ENCODE measurements at places on chromosomes 1 and 21.

- peak; percentile 14 for DNase-seq
These were observed 1240.7 kb downstream of the BRINP3 start for GRCh38 chr1:189237008-189237407.

- no peak for DNase-seq
These were observed 122.3 kb downstream of the TGFB2 start for GRCh38 chr1:218467101-218468072.

DNA sequence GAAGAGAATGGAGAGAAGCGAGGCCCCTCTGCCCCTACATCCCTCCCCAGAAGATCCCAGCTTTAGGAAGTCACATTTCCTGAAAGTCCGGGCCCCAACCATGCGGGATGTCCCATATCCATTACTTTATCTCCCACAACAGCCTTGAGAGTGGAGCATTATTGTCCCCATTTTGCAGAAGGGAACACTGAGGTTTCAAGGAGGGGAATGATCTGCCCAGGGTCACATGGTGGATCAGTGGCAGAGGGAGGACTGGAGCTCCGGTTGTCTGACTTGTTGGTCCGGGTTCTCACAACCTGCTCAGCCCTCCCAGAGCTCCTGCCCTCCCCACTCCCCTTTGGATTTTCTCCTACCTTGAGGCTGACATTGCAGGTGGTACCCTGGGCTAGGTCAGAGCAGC is 2.2 kb upstream of the CRYBG2 start:
- DNase-seq = no peak

DNA sequence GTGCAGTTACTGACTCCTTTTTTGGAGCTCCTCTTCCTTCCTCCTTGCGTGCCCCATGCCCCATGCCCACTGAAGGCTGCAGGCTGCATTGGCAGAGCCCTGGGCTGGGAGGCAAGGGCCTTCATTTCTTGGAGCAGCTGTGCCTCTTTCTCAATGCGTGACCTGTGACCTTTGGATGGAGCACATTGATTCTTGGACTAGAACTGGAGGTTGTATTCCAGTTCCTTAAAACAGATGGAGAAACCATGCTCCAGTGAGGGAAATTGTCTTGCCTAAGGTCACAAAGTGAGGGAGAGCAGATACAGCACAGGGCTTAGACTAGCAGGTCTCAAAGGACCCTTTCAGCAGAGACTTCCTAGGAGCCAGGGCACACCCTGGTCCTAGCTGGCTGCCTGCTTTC is 9.0 kb downstream of the TMEM269 start:
- DNase-seq = no peak

DNA sequence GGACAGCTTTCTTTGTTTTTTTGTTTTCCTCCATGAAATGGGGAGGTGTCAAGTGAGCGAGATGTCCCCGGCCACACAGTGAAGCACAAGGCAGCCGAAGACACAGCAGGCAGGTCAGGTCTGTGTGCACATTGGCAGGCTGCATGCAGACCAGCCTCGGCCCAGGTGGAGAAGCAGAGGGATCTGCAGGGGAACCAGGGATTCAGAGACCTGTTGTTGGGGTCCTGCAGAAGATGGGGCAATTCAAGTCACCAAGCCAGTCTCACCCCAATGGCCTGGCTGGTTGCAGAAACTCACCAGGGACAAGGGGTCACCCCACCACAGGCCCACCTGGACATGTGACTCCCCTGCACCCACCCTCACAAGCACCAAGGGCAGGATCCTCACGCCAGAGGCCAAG is 4.0 kb upstream of the ABCG1 start:
- DNase-seq = no peak

- DNase-seq = no peak
These were observed 287.5 kb downstream of the HLX start for GRCh38 chr1:221166559-221167318.

DNA sequence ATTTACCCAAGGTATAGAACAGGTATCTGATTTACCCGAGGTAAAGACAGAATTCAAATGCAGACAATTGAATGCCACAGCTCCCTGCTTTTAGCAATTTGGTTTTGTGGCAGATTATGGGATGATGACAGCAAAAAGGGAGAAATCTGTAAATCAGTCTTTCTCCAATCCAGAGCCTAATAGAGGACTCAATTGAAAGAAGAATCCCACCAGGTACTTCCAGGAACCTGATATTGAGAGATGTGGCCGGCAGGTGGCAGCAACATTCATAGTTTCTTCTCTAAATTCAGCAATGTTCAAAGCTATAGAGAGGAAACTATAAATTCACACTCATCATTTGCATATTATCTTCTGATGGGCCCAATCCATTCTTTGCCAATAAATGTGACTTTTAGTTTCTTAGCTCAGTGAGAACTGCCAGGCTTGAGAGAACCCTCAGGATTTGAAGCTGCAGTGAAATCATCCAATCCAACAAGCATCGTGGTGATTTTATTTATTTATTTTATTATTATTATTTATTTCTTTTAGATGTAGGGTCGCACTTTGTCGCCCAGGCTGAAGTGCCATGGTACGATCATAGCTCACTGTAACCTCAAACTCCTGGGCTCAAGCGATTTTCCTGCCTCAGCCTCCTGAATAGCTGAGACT is 9.8 kb upstream of the PHACTR4 start:
- no peak for DNase-seq

- no peak for DNase-seq
These were observed 24.7 kb upstream of the POGK start for GRCh38 chr1:166814611-166815010.

- DNase-seq = no peak
These were observed 113.6 kb downstream of the SIK1 start for GRCh38 chr21:43313221-43313938.

DNA sequence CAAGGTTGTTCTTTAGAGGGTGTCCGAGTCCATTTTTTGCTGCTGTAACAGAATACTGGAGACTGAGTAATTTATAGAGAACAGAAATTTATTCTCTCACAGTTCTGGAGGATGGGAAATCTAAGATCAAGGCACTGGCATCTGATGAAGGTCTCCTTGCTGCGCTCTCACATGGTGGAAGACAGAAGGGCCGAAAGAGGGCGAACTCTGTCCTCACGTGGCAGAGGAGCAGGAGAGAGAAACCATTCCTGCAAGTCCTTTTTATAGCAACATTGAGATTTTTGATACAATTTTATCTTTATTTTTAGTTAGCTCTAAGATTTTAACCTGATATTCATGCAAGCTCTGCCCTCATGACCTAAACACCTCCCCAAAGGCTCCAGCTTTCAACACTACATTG is 48.3 kb downstream of the ATG4C start:
- no peak for DNase-seq

DNA sequence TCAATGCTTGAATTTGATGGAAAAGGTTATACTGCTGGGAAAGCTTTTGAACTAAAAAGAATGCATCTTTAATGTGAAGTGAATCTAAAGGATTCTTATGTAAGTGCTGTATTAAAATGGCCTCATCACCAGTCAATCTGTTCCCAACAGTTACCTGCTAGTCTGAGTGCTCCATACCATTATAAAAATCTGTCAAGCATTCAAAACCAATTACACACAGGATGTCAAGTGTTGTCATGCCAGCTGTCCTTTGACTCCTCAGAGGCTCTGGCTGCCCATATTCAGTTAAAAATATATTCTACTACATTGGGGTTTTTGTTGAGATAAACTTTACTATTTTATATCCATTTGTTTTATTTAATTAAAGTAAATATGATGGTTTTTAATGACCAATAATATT is 1587.7 kb downstream of the AMY1C start:
- DNase-seq = peak; percentile 43

GRCh38 chr1:7555391-7556185 is 215.5 kb upstream of the VAMP3 start:
- no peak for DNase-seq

DNA sequence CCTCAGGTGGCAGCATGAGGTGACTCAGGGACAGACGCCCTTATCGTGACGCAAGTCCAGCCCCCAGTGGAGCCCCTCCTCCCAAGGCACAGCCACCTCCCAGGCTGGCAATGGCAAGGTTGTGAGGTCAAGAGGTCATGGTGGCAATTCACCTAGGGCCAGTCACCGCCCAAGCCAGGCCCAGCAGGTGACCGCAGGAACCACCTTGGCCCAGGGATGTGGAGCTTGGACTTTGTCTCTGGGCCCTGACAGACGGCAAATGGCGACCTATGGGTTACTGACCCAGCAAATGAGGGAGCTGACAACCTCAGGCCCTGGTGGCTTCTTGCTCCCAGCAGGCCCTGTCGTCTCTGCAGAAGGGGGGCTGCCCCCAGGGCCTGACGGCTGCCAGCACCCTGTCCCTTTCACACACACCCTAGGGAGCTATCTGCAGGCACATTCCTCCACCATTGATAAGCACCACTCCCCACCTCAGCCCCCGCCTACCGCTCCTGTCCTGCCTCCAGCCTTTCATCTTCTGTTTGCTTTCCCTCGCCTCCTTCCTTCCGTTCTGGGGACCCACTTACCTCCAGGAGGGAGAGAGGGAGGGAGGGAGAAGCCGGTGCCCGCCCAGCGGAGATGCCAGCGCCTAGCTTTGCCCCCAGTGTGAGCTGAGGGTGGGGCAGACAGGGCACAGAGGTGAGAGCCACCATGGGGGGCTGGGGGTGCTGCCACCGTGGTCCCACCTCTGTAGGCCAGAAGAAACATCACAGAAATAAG is 12.1 kb downstream of the EPHA2 start:
- peak; percentile 48 for DNase-seq

- DNase-seq = no peak
These were observed 54.4 kb downstream of the MACF1 start for GRCh38 chr1:39258925-39259244.

DNA sequence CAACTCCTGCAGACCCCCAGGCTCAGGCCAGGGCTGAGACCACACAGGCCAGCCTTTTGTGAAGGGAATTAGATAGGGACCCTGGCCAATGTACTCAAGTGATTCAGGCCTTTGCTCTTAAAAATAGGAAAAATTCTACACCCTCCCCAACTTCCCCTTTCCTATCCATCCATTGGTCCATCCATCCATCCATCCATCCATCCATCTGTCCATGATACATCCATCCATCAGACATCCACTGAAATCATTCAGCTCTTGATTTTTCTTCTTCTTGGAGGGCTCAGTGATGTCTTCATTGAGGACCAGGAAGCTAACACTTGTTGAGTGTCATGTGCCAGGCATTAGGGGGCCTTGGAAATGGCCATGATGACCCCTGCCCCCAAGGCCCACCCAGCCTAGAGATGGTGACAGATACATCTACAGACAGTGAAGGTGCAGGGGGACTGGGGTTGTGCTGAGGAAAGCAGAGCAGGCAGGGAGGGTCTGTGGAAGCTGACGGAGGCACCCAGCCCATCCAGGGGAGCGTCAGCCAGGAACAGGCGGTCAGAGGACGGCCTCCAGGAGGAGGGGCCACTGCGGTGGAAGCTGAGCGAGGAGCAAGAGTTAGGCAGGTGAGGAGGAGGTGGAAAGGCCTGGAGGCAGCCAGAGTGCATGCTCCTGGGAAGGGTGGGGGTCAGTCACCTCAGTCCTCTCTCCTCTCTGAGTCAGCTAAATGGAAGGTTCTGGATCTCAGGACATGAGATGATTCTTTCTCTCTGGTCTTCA is 81.9 kb downstream of the EPHB2 start:
- no peak for DNase-seq

DNA sequence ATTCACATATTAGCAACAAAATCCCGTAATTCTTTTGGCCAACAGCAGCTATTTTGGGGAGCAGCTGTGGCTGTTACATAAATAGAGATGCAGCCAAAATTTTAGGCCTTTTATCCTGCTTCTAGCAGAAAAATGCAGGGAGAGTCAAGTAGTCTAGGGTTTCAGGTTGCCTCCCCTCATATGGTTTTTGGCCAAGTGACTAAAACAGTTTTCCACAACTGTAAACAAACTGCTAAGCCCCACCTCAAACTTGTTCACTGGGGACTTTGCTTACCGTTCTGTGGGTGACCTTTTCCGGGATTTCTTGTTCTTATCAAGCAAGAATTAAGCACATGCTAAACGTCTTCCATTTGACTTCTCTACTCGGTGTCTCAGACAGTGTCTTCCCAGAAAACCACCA is 133.4 kb downstream of the EDEM3 start:
- no peak for DNase-seq

GRCh38 chr1:156571261-156571852 is 1.0 kb downstream of the IQGAP3 start:
- DNase-seq = no peak

DNA sequence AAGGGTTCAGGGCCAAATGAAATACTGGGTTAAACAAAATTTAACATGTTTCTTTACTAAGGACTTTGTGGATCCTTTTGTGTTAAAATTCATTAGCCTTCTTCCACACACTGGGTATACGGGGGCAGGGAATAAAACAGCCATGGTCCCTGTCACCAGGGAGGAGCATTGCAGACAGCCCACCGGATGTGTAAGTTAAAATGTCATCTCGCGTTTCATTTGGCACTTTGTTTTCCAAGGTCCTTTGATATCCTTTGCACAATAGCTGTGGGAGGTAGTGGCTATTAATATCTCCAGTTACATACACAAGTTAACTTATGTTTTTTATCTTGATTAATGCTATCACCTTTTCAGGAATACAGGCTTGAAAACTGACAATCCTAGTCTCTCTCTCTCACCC is 172.7 kb downstream of the BARHL2 start:
- DNase-seq = peak; percentile 3

DNA sequence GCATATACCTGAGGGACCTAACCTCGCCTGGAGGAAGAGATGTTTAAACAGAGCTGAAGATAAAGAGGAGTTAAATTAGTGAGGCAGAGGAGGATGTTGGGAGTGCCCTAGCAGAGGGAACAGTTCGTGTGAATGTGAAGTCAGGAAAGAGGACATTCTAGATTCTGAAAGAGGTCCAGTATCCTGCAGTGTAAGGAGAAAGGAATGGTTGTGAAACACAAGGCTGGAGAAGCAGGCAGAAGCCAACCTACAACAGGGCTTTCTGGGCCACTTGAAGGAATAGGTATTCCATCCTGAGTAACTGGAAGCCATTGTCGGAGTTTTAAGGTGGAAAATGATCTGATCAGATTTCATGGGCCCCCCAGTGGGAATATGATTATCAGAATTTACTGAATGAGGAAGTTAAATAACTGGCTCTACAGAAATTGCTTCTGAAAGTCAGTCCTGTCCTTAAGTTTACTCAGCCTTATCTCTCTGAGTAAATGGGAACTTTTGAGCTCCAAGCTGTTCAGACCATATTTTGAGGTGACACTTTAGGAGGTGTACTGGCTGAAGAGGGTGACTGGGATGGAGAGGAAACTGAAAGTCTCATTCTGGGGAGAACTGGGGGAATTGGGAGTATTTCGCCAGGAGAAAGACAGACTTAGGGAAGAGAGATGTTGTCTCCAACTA is 24.4 kb upstream of the FAAH start:
- DNase-seq = no peak
